Esophagus muscularis mucosa (tissue), 4 donors: ENCODE measurements at places on chromosomes 1 and 21. TPM values are rescaled to one million over a fixed set of nuclear protein-coding genes. Genes with fewer than 3 reads are reported as not detected.

UTP25 gene
- total RNA-seq: 7.7 TPM

NBPF20 gene
- 3.3 TPM for total RNA-seq

RAP1GAP gene
- total RNA-seq: 0.71 TPM

H3-3A gene
- total RNA-seq: 353 TPM
